8988T (cell line): ENCODE measurements at places on chromosomes 7 and 10.

- no peak for DNase-seq
These were observed 32.5 kb upstream of the FEZF1 start for GRCh38 chr7:122337011-122337410.

DNA sequence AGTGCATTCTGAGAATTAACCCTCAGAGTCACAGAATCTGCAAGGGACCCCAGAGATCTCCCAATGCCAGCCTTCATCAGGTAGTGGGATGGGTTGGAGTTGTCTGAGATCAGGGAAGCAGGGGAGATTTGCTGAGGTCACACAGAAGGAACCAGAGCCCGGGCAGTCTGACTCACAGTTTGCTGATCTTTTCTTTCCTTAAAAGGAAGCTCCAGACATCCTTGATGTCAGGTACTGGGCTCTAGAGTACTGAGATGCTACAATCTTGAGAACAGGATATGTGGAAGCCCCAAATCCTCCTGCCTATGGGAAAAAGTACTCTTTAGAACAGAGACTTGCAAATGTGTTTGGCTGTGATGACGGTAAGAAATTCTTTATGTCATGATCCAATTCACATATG, 706 bp downstream of the TBATA start:
- DNase-seq, result no peak

GRCh38 chr7:38539477-38540081, 91.6 kb downstream of the AMPH start:
- DNase-seq, result no peak

DNA sequence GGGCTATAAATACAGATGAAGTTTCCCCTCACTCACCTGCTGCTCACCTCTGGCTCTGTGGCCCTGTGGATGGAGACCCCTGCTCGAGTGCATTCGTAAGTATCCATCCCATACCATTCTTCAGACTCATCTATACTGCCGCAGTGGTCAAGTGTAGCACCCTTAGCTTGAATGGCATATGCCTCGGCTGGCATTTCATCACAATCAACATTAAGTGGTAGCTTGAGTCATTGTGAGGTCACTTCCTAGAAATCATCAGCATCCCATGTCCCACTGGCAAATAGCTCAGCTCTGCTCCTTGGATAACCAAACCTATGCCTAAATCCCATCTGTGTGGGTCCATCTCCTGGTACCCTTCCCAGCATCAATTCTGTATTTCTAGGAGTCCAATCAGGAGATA, 38.2 kb downstream of the MDH2 start:
- no peak for DNase-seq

DNA sequence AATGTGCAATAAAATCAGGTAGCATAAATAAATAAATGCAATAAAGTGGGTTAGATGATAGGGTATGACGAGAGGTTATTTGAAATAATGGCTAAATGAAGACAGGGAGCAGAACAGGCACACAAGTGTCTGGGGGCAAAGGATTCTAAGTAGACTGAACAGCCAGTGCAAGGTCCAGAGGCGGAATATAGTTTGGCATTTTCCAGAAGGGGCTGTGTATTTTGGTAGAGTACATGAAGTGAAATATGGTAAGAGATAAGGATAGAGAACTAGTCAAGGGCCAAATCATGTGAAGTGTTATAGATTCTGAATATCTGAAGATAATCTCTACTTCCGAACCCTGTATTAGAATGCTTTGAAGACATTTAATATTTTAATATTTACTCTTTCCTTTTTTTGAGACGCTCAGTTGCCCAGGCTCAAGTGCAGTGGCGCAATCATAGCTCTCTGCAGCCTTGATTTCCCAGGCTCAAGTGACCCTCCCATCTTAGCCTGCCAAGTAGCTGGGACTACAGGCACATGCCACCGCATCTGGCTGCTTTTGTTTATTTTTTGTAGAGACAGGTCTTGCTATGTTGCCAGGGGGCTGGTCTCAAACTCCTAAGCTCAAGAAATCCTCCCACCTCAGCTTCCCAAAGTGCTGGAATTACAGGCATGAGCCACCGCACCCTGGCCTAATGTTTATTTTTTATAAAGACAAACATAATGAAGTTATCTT, 44.4 kb upstream of the CD36 start:
- no peak for DNase-seq

- no peak for DNase-seq
These were observed 91.8 kb downstream of the TRRAP start for GRCh38 chr7:98970016-98970615.

GRCh38 chr7:100433592-100434296, 2.6 kb downstream of the PPP1R35 start:
- no peak for DNase-seq

DNA sequence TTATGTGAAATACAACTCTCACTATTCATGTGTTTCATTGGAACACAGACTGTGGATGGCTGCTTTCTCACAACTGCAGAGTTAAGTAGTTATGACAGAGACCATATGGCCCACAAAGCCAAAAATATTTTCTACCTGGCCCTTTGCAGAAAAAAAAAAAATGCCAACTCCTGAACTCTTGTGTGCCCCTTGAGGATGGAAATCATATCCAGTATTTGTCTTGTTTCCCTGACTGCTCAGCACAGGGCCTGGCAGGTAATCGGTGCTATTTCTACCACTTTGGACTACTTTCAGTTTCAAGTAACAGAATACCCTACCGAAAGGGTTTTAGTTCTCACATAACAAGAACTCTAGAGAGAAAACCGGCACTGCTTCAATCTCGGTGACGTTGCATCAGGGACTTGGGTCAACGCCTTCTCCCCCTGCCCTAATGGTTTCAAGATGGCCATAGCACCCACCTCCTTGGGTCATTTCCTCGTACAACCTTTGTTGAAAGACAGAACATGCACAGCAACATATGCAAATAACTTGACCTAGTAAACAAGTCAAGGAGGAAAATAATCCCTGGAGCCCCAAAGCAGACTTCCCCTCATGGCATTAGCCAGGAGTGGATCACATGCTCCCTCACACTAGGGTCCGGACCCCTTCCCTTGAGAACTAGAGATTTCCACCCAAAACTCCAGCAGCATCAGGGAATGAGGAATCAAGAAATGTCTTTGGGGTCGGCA, 11.8 kb upstream of the GPNMB start:
- no peak for DNase-seq
